ENCODE measurements at places on chromosomes 7 and 10.

- DNase-seq: no peak
These were observed 108.7 kb downstream of the DIP2C start for GRCh38 chr10:580778-581177.

GRCh38 chr10:69489506-69490090 is 38.3 kb downstream of the TSPAN15 start:
- DNase-seq: no peak

DNA sequence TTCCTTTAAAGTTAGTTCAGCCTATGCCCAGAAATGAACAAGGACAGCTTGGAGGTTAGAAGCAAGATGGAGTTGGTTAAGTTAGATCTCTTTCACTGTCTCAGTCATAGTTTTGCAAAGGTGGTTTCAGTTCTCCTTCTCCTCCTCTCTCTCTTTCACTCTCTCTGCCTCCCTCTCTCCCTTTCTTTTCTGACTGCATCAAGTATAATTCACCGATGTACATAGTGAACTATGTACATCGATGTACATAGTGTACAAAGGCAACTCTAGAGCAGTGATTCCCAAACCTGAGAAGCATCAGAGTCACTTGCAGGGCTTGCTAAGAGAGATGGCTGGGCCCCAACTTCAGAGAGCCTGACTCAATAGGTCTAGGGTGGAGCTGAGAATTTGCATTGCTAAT is 1259.7 kb downstream of the TYW1 start:
- DNase-seq: no peak

GRCh38 chr7:138425026-138425425 is 35.0 kb upstream of the TRIM24 start:
- no peak for DNase-seq

DNA sequence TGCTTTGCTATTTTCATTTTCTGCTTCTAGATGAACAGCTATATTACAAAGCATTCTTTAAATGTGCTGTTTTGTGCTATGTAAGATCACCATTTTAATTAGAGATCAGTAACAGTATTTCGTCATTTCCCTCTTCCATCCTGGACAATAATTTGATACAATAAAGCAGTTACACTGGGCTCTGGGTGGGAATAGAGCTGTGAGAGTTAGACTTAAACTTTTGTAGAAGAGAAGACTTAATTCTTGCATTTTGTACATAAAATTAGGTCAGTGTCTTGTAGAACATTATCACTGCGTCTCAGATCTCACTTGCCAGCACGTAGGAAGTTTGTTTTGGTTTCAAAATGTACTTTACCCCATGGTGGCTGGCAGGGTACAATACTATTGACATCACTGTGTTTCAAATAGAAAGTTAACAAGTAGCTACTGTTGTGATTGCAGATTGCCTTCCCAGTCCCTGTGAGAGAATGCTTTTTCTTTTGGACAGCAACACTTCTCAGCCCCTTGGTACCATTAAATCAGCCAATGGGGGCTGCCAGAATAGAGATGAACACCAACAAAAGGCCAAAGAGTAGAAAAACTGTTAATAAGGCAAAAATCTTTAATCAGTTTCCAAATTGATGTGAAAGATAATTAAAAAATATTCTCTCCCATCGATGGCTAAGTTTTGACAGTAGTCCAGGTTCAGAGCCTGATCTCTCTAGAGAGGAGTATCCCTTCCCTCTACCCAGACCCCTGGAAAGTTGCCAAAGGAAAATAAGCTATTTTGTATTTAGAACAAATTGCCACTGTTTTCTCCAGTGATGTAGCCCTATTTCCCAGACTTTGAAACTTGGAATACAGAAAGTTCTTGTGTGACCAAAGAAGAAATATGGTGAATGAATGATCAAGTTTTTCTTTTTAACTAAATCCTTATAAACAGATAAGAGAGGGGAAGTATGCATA is 35.1 kb downstream of the SMNDC1 start:
- no peak for DNase-seq

DNA sequence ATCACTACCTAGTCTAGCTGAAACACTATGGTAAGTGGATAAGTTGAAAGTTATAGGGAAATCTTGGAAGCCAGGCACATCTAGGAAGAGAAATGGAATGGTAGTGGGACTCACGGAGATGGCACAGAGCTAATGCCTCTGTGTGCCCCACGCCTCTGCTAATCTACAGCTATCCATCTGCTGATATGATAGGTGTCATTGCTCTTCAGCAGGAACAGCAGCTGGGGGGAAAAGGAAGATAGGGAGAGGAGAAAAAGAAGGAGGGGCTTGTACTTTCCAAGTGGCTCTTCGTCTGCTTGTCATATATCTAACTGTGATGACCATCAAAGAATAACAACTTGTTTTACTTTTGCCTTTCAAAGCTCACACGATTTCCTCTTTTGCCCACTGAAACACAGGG is 1199.1 kb upstream of the SORCS1 start:
- DNase-seq: no peak

DNA sequence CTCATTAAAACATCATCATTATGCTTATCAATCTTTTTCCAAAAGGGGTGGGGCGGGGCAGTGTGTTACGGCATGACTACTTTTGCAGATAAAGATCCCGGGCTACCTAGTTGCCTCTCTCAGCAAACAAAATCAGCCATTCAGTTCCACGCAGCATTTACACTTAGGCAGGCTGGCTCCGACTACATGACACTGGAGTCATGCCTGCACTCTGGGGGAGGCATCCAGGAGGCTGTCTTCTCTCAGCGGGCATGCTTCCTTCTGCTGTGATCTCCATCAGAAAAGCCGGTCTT is 193.9 kb upstream of the TCF7L2 start:
- no peak for DNase-seq

GRCh38 chr10:60654813-60655464 is 123.3 kb upstream of the CDK1 start:
- no peak for DNase-seq

All from amygdala (tissue), 56 donors.